ENCODE measurements at places on chromosomes 12 and 14.

- DNase-seq: no peak
Observed at GRCh38 chr12:98156697-98157096, 358.7 kb upstream of the TMPO start.

- no peak for DNase-seq
Observed at GRCh38 chr14:74483321-74483720, 9.8 kb downstream of the NPC2 start.

DNA sequence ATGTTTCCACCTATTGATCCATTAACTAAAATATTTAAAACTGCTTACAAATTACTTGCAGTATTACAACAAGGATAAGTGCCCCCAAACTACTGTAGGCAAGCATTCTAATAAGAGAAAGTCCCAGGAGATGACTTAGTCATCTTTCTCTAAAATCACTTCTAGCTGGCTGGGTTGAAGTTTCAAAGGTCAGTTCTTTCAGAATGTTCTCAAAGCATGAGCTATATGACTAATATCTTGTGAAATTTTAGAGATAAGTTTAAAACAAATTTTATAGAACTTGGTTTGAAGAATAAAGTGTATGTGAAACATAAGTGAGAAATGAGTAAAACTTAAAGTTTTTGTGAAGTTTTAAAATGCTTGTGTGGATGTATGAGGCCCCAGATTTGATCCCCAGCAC is 24.3 kb upstream of the OR6J1 start:
- DNase-seq: peak; percentile 75

DNA sequence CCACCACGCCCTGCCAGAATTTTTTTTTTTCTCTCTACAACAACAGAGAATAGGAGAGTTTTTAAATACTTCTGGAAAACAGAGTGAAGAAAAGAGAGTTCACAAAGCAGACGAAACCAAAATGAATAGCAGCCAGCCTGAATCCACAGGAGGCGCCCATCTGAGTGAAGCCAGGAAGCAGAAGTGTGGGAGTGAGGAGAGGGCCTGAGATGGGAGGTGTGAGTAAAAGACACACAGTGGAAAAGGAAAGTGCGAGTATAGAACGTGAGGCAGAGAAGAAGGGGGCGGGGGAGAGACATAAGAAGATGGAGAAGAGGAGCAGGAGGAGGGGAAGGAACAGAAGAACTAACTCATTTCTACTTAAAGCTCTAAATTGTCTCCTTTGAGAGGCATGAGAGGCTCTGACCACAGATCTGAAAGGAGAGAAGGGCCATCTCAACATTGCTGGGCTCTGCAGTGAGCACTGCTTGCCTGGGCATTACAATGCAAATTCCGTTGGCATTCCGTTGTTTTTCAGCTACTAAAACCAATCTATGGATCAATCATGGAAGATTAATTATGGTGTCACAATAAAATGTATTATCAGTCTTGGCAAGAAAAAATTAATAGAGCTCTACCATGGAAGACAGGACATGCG is 140.1 kb upstream of the CPSF6 start:
- DNase-seq: peak; percentile 66

DNA sequence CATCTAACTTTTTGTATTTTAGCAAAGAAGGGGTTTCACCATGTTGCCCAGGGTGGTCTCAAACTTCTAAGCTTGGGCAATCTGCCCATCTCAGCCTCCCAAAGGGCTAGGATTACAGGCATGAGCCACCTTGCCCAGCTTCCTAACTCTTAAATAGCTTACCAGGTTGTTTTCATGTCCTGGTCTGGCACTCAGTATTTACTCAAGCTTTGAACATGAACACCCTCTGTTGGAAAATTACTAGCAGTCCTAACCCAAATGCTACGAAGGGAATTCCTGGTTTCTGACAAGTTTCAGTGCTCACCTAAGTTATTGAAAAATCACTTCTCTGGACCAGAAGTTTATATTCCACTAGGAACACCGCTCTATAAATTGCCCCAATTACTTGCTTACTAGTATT is 32.5 kb upstream of the GCH1 start:
- no peak for DNase-seq

GRCh38 chr12:5272018-5272785 is 159.7 kb upstream of the NTF3 start:
- DNase-seq: no peak

DNA sequence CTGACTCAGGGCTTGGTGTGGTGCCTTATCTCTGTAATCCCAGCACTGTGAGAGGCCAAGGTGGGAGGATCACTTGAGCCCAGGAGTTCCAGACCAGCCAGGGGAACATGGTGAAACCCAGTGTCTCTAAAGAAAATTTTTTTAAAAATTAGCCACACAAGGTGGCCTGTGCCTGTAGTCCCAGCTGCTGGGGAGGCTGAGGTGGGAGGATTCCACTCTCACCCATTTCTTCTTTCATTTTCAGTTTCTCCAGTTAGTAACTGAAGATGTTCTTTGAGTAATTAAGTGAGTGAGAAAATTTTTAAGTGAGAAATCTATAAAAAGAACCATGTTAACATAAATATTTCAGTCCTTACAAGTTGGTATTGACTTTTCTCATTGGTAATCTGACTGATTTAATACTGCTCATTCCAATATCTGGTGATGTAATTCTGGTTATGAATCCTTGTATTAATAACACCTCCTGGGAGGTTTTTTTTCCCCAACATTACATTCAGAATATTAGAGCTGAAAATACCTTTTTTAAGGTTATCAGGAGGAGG is 6.1 kb downstream of the METTL3 start:
- peak; percentile 36 for DNase-seq
